ENCODE measurements at places on chromosomes 6 and 20. TPM values are rescaled to one million over a fixed set of nuclear protein-coding genes. Genes with fewer than 3 reads are reported as not detected.
A peak's percentile ranks its signal among the peaks of the same experiment; 100 is the strongest.

DNA sequence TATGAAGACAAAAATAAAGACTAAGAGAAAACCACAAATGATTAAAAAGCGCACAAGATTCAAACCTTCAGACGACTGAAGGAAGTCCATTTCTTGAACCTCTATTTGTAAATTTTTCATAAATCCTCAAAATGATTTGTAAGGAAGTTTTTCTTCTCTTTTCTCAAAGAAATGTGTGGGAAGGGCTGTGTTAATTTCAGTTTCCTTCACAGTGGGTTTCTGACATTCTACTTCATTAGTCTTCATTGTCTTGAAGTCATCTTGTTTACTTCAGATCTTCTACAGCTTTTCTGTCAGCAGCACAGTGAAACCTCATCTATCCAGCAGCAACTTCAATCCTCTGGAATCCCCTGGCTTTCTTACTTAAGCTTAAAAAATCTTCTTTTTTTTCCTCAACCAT, 87.6 kb upstream of the MYLIP start:
- no peaks in the 10 kb centered on the region for H3K36me3 ChIP-seq
- H3K4me3 ChIP-seq = no peak overlapping the region
- DNase-seq = no peak
- no peaks in the 10 kb centered on the region for H3K4me1 ChIP-seq
- no peaks in the 10 kb centered on the region for H3K27me3 ChIP-seq

DNA sequence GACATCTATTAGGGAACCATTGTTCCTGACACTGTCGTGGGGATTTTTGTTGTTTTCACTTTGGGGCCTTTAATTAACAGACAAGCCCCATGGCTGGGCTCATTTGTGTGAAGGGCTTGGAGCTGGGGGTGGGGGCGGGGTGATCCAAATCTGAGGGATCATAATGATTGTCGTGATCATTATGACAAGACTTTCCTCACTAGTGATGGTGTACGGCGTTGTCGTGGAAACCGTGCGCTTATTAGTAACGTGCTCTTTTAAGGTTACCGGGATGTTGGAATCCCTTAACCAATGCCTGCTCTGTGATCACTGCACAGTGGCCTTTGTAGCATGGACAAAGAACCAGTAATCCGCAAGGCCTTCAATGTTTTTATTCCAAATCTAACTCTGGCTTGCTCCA, 18.6 kb downstream of the PDYN start:
- H3K27ac ChIP-seq = no peak overlapping the region
- H3K4me3 ChIP-seq = no peak overlapping the region
- no peaks in the 10 kb centered on the region for H3K36me3 ChIP-seq
- no peaks in the 10 kb centered on the region for H3K27me3 ChIP-seq
- no peaks in the 10 kb centered on the region for H3K4me1 ChIP-seq
- DNase-seq = no peak

GRCh38 chr20:21396599-21397340, 556 bp downstream of the NKX2-4 start:
- no peaks in the 10 kb centered on the region for H3K36me3 ChIP-seq
- no peaks in the 10 kb centered on the region for H3K27me3 ChIP-seq
- peak overlapping the region; percentile 36 for H3K4me3 ChIP-seq
- no peaks in the 10 kb centered on the region for H3K4me1 ChIP-seq

DNA sequence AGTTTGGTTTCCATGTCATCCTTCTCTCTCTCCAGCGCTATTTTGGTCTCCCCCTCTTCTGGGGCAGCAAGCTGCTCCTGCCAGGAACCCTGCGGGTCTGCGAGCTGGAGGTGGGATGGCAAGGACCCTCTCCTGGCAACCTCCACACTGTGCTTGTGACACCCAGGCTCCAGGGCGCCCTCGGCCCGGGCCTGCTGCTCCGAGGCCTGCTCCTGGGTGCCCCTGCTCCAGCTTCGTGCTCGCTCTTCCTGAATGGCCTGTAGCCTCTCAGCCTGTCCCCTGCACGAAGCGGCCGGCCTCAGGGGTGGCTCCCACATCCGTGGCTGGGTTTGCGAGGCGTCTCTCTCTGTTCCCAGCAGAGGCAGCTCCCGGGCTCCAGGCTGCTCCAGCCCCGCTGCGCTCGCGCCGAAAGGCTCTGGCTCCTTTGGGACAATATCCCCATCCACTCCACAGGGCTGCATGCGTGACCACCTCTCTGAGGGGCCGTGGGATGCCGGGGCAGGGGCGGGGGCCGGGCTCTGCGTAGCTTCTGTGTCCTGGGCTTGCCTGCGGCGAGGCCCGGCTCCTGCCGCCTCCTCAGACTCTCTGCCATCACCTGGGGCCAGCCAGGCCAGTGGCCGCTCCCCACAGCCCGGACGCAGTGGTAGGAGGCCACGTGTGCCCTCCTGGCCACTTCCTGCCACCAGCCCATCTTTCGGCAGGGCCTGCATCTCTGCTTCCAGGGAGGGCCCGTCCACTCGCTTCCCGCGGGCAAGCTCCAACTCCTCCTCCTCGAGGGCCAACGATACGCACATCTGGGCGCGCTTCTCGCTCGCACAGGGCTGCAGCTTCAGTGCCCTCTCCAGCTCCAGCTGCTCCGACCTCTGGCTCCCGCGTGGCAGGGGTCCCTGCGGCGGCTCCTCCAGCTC, 68.9 kb downstream of the GINS1 start:
- H3K4me1 ChIP-seq = no peaks in the 10 kb centered on the region
- H3K27ac ChIP-seq = no peak overlapping the region

GRCh38 chr6:123925350-123925749, 121.7 kb downstream of the NKAIN2 start:
- no peak overlapping the region for H3K4me3 ChIP-seq
- H3K36me3 ChIP-seq = no peaks in the 10 kb centered on the region
- no peak overlapping the region for H3K27ac ChIP-seq
- DNase-seq = no peak
- no peaks in the 10 kb centered on the region for H3K27me3 ChIP-seq

Gene ACTL10
- 2.5 TPM for total RNA-seq

Gene C6orf132
- 47.9 TPM for total RNA-seq

Measured in Peyer's patch (tissue), 4 donors.